ENCODE measurements at places on chromosomes 3 and 15. TPM values are rescaled to one million over a fixed set of nuclear protein-coding genes. Genes with fewer than 3 reads are reported as not detected.

SNTN gene
- not detected for total RNA-seq

FAM174B gene
- total RNA-seq: 0.29 TPM

ZIC4 gene
- total RNA-seq: not detected

AADAC gene
- total RNA-seq: not detected

All from myometrial cell (primary cell).